ENCODE measurements at places on chromosomes 6 and 20.

DNA sequence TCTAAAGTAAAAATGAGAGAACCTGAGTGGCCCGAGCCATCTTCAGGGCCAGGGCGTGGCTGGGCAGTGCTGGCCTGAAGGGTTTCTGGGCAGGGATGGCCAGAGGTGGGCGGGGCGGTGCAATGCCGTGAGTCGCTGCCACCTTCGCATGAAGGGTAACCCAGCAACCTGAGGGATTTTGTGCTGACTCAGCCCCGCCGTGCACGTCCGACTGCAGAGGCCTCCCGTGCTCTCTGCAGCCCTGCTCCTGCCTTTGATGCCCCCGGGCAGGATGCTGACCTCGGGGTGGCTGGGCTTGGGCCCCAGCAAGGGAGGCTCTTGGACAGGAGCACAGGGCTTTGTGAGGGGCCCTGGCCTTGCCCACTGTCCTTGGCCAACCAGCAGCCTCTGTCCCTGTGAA lies 81.7 kb upstream of the GATA5 start:
- DNase-seq: no peak

- no peak for DNase-seq
These were observed 8.7 kb downstream of the APMAP start for GRCh38 chr20:24983896-24984295.

- no peak for DNase-seq
These were observed 219.0 kb downstream of the THBS2 start for GRCh38 chr6:169034516-169035167.

GRCh38 chr6:2274981-2275891 lies 29.8 kb upstream of the GMDS start:
- DNase-seq: no peak

DNA sequence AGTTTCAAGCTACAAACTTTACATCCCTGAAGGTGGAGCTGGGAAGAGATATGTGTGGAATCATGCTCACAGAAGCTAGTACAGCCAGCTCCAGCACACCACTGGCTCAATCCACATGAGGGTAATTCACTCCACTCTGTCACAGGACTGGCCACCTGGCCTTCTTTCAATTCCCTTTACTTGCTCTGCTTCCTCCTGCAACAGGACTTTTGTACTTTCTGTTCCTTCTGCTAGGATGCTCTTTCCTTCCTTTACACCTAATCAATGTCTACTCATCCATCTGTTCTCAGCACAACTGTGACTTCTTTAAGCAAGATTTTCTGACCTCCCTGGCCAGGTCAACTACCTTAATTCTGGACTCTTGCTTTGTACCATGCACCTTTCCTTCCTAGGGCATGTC lies 39.4 kb upstream of the MYB start:
- DNase-seq: no peak

DNA sequence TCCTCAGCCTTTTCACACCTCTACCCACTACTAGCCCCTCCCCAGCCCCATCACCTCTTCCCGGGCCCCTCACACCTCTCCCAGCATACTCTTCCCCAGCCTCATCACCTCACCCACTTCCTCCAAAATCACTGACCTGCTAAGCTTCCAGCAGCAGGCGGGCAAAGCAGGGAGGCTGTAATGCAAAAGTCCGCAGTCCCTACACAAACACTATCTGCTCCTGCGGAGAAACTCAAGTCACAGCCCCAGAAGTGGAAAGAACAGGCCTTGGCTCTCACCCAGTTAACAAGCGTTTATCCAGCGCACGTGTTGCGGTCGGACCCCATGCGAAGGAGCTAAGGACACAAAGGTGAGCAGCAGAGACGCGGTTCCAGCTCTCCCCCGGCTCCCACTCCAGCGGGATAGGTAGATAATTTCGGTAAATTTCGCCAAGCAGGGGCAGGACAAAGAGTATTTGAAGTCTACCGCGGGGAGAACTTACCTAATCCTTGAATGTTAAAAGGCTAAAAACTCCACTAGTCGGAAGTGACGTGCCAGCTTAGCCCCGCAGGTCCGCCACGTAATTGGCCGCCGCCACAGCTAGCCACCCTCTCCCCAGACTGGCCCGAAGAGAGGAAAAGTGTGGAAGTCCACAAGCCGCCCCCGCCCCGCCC lies 728 bp upstream of the TRIM39 start:
- DNase-seq: peak; percentile 52

DNA sequence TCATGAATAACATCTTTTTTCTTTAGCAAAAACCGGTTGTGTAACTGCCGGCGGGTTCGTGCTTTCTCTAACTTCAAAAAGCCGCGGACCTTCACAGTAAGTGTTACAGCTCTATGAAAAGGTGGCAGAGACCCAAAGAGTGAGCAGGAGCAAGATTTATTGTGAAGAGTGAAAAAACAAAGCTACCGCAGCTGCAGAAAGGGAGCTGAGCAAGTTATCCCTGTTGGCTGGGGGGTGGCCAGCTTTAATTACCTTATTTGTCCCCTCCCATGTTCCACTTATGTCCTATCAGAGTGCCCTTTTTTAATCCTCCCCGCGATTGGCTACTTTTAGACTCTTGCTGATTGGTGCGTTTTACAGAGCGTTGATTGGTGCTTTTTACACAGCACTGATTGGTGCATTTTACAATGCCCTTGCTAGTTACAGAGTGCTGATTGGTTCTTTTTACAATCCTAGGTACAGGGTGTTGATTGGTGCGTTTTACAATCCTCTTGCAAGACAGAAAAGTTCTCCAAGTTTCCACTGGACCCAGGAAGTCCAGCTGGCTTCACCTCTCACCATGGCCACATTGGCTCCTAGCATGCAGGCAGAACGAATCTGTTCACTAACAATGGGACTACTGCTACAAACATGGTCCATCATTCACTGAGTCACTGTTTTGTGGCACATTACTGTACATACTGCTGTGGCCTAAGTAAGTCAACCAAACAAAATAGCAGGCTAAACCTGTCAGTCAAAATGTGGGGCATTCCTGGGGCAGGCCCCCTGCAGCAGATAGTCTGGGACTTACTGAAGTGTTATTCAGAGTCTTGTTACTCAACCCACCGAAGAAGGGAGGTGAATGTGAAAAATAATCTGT lies 52.8 kb downstream of the MYLIP start:
- DNase-seq: no peak

DNA sequence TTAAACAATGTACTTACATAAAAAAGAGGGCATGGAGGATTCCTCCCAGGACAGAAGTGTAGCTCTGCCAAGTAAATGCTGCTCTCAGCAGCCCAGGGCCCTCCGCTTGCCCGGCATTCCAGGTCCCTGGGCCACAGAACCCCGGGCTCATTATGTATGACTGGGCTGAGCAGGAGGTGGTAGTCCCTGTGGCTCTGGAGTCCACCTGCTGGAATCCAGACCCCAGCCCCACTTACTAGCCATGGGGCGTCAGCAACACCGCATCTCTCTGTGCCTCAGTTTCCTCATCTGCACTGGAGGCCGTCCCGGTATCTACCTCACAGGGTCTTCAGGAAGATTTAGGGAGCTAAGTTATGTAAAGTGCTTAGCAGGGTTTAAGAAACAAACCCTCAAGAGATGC lies 55.4 kb downstream of the PSMG4 start:
- no peak for DNase-seq

DNA sequence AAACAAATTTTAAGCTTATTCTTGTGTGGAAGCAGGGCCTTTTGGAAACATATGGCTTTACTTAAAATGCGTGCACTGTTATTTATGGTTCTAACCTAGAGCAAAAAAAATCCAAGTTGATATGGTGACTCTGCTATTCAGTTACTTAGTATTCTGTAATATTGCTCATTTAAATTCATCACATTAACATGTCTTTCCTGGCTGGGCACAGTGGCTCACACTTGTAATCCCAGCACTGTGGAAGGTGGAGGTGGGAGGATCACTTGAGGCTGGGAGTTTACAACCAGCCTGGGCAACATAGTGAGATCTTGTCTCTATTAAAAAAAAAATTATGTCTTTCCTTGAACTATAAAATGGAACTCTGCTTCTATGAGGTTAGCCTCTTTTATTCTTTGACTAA lies 57.8 kb upstream of the SDHAF4 start:
- DNase-seq: no peak

- no peak for DNase-seq
These were observed 1.3 kb upstream of the LZTS3 start for GRCh38 chr20:3174442-3175261.

DNA sequence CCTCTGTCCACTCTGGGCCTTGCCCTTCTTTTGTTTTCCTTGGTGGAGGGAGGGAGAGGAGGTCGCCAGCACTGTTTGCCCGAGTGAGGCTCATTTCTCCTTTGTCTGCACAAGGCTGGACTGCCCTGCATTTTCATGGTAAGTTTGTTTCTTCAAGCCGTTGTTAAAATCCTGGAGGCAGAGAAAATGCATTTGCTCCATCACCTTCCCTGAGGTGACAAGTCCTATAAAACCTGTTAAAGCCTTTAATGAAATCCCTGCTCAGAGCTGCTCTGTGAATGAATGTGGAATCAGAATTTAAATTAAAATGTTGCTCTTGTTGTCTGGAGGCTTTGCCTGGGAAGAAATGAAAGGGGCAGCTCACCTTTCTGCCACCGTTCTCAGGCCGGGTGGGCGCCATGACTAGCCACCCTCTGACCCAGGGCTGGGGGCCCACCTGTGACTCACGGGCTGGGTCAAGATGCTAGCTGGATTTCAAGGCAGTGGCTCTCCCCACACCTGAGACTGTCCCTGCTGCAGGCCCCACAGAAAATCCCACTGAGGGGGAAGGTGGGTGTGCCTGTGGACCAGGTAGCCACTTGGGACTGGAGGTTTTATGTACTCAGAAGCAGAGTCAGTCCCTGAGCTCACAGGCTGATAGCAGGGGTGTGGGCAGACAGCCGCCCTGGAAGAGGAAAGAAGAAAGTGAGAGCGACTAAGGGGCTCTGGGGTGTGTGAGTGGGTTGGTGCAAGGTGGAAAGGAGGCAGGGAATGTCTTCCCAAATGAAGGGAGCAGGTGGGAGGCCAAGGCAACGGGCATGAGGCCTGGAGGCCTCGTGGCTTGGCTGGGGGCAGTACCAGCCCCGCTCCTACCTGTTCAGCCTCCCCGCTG lies 24.0 kb upstream of the MYT1 start:
- no peak for DNase-seq

DNA sequence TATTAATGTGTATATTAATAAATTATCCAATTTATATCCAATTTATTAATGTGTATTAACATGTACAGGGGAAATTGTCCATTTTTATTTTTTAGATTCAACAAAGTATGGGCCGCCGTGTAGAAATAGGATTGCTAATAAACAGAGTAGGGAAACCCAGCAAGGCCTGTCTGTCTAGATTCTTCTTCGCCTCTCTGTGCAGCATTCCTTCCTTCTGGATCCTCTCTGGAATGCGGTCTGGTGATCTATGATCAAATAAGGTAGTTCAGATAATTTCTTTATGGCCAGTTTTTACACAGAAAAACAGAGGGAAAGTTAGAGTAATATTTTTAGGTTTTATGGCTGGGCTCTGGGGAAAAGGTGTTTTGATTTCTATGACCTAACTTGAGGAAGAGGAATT lies 19.9 kb upstream of the HFE start:
- DNase-seq: no peak

- DNase-seq: no peak
These were observed 136.4 kb upstream of the JARID2 start for GRCh38 chr6:15109338-15110090.

DNA sequence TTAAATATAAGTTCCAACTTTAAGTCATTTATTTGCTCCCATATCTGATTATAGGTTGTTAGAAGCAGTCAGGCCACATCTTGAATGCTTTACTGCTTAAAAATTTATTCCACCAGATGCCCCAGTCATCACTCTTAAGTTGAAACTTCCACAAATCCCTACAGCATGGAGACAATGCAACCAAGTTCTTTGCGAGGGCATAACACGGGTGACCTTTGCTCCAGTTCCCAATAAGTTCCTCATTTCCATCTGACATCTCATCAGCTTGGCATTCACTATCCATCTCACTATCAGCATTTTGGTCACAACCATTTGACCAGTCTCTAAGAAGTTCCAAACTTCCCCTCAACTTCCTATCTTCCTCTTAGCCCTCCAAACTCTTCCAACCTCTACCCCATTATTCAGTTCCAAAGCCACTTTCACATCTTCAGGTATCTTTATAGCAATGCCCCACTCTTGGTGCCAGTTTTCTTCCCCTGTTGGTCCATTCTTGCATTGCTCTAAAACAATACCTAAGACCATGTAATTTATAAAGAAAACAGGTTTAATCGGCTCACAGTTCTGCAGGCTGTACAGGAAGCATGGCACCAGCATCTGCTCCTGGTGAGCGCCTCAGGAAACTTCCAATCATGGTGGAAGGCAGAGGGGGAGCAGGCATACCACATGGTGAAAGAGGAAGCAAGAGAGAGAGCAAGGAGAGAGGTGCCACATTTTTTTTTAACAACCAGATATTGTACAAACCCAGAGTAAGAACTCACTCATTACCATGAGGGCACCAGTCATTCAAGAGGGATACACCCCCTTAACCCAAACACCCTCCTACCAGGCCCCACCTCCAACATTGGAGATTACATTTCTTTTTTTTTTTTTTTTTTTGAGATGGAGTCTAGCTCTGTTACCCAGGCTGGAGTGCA lies 15.9 kb upstream of the ITPR3 start:
- no peak for DNase-seq

GRCh38 chr20:49045440-49046086 lies 549 bp upstream of the CSE1L start:
- no peak for DNase-seq

DNA sequence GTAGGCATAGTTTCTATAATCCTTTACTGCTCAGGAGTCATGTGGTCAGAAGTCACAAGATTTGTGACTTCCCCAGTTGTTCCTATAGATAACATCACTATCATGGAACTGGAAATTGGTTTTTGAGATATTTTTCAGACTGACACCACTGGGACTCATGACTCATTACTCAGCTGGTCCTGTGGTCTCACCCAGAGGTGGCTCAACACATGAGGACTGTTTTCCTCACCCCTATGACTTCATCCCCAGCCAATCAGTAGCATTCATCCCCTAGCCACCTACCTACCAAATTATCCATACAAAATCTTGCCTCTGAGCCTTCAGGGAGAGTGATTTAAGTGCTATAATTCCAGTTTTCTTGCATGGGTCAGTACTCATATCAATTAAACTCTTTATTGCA lies 1217.7 kb downstream of the EPHA7 start:
- DNase-seq: no peak

GRCh38 chr6:36247693-36248092 lies 22.2 kb upstream of the PNPLA1 start:
- DNase-seq: no peak

DNA sequence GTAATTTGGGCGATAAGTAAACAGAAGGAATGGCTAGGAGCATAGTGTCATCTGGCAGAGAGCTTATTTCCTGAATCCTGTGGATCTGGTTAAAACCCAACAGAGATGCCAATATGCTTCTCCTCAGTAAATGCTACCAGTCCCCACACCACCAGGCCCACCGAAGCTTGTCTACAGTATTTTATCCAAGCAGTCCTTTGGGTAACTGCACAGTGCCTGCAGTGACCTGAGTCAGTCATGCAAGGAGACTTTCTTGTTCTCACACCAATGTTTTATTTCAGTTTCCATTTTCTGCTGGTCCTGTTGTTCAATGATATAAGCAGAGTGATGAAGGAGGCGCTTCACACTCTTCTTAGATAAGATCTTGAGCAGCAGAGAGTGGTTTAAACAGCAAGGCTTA lies 326.3 kb downstream of the RIMS1 start:
- DNase-seq: no peak
